Spinal cord (tissue), 10 donors: ENCODE measurements at places on chromosomes 11 and 22. TPM values are rescaled to one million over a fixed set of nuclear protein-coding genes. Genes with fewer than 3 reads are reported as not detected.

DNA sequence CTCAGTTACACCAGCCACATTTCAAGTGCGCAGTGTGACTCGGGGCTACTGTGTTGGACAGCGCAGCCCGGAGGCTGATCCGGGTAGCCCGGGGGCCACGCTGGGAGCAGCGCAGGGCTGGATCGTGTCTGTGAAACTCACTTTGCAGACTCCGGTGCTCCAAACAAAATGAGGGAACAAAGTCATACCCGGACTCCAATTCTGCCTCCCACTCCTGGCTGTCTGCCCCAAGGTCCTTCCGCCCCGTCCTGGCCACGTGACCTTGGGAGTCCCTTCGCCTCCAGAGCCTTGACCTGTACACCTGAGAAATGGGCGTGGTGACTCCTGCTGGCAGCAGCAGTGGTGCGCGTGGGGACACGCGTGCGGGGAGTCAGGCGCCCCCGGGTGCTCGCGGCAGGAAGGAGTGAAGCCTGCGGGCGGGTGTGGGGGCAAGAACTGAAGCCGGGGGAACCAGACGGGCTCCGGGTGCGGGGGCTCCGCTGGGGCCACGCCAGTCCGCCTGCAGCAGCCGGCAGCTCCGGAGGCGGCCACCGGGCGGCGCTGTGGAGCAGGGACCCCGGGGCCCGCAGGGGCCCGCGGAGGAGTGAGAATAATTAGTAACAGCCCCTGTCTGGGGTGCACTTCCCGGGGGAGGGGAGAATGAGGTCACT, 42.4 kb downstream of the KCNJ4 start:
- DNase-seq: no peak

GRCh38 chr11:2516276-2517015, 71.6 kb downstream of the KCNQ1 start:
- DNase-seq: no peak

- DNase-seq: no peak
These were observed 8.8 kb downstream of the C11orf96 start for GRCh38 chr11:43951231-43951630.

GRCh38 chr11:132988411-132988810, 543.9 kb downstream of the OPCML start:
- DNase-seq: no peak

DNA sequence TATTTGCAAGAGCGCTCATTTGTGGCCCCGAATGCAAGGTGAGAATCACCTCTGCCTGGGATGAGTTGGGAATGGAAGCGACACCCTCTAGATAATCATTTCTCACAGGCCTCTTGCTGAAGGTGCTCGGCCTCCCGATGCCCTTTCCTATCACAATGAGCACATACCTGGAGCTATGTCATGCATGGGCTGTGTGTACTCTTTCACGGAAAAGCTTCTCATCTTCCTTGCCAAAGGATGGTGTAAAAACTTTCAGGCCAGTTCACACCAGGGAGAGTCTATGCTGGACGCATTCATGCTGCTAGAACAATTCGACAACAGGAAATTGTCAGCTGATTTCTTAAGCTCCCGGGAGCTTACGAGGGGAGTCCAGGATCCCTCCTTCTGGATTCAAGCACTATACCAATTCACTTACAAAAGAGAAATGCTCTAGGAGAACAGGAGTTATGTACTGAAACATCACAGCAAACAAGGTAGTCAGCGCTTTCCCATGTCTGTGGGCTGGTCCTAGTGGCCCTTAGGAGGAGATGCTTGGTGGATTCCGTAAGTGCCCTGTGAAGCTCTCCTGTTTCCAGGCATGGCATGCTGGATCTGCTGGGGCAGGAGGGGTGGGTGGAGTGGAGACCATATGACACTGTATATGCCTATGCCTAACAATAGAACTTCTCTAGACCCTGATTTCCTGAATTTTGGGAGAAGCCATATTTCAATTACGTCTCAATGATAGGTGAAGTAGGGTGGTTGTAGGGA, 53.1 kb upstream of the B3GAT1 start:
- no peak for DNase-seq

- DNase-seq: no peak
These were observed 4.4 kb upstream of the SYTL2 start for GRCh38 chr11:85815186-85815931.

DNA sequence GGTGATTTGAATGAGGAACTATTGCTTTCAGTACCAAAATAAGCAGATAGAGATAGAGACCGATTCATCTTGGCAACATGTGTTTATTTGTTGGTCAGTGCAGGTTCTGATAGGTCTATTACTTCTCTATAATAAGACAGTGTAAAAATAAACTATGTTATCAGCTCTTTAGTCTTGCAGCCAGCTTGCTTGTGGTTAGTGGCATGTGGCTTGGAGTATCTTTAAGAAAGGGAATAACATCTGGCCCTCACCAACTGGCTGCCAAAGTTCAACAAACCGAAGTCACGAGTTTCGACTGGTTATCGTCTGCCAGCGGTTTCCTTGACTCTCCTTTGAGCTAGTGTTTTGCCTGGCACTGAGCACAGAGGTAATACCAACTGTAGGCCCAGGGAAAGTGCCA, 71.8 kb downstream of the CTTN start:
- DNase-seq: no peak

GRCh38 chr11:65559951-65560537, 1.9 kb upstream of the LTBP3 start:
- DNase-seq: no peak

GRCh38 chr11:45481026-45481425, 184.4 kb downstream of the CHST1 start:
- DNase-seq: no peak

Gene SMCO4
- 19.3 TPM for polyA plus RNA-seq

Gene BACE1-AS
- polyA plus RNA-seq: 22.3 TPM

Gene OR2AG1
- polyA plus RNA-seq: not detected

Gene MS4A12
- polyA plus RNA-seq: not detected

Gene SC5D
- polyA plus RNA-seq: 121 TPM
